Peyer's patch (tissue), 4 donors: ENCODE measurements at places on chromosomes 3 and 15. TPM values are rescaled to one million over a fixed set of nuclear protein-coding genes. Genes with fewer than 3 reads are reported as not detected.

DNA sequence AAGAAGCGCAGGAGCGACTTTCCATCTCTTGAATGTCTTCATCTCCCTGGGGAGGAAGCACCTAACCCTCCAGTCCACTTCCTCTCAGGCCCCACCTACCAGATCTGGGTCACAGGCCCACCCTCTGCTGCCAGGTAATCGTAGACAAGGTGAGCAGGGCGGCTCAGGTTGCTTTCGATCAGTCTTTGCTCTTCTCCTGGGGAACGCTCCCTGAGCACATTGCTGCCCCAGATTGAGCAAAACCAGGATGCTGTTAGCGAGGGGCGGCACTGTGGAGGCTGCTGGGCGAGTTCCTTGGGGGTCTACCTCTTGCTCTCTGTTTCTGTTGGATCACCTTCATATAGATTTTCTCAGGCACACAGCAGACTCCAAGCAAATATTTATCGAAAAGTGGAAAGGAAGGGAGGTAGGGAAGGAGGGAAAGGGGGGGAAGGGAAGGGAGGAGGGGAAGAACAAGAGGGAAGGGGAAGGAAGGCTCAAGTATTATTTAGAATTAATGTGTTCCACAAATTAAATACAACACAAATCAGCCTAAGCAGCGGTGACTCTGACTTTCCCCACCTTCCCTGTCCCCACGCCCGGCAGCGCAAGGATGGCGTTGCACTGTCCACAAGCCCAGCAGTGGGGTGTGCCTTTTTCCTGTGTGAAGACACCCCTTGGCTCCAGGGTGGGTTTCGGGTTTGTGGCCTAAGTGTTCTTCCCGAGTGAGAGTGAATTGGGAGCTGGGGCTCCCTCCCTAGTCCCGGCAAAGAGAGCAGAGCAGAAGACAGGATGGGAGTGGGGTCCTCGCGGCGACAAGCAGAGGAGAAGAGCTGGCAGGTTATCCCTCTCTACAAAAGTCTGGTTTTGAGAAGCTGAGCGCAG, 6.1 kb upstream of the PCSK6 start:
- no peaks in the 10 kb centered on the region for H3K36me3 ChIP-seq
- no peaks in the 10 kb centered on the region for H3K4me1 ChIP-seq
- H3K27me3 ChIP-seq, result no peaks in the 10 kb centered on the region
- H3K4me3 ChIP-seq, result no peak overlapping the region

The CACNA2D2 gene
- total RNA-seq, result 0.88 TPM

DNA sequence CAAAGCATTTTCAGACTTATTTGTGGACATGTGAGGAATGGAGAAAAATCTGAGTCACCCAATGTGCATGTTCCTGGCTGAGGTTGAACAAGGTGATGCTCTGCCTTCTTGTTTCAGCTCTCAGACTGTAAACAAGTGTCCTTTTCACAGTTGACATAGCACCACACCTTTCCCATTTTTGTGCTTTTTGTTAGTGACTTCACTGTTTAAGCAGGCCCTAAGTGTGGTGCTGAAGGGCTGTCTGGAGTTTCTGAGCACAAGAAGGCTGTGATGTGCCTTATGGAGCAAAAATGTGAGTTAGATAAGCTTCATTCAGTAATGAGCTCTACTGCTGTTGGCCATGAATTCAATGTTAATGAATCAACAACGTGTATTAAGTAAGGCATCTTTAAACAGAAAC, 20.4 kb downstream of the ABI3BP start:
- H3K36me3 ChIP-seq, result no peaks in the 10 kb centered on the region
- H3K4me1 ChIP-seq, result no peaks in the 10 kb centered on the region
- no peak for DNase-seq
- H3K4me3 ChIP-seq, result no peak overlapping the region

The GPX1 gene
- 104 TPM for total RNA-seq

GRCh38 chr3:55805169-55805568, 318.1 kb upstream of the WNT5A start:
- no peaks in the 10 kb centered on the region for H3K36me3 ChIP-seq
- H3K27me3 ChIP-seq, result no peaks in the 10 kb centered on the region
- H3K4me1 ChIP-seq, result no peaks in the 10 kb centered on the region
- no peak for DNase-seq

GRCh38 chr15:48463366-48463880, 132.2 kb downstream of the DUT start:
- no peak for DNase-seq
- no peaks in the 10 kb centered on the region for H3K27me3 ChIP-seq
- no peak overlapping the region for H3K27ac ChIP-seq
- H3K36me3 ChIP-seq, result no peaks in the 10 kb centered on the region
- H3K4me3 ChIP-seq, result no peak overlapping the region

GRCh38 chr3:138367911-138368310, 19.5 kb downstream of the MRAS start:
- H3K27ac ChIP-seq, result no peak overlapping the region
- H3K4me1 ChIP-seq, result no peaks in the 10 kb centered on the region
- DNase-seq, result no peak
- H3K36me3 ChIP-seq, result no peaks in the 10 kb centered on the region

DNA sequence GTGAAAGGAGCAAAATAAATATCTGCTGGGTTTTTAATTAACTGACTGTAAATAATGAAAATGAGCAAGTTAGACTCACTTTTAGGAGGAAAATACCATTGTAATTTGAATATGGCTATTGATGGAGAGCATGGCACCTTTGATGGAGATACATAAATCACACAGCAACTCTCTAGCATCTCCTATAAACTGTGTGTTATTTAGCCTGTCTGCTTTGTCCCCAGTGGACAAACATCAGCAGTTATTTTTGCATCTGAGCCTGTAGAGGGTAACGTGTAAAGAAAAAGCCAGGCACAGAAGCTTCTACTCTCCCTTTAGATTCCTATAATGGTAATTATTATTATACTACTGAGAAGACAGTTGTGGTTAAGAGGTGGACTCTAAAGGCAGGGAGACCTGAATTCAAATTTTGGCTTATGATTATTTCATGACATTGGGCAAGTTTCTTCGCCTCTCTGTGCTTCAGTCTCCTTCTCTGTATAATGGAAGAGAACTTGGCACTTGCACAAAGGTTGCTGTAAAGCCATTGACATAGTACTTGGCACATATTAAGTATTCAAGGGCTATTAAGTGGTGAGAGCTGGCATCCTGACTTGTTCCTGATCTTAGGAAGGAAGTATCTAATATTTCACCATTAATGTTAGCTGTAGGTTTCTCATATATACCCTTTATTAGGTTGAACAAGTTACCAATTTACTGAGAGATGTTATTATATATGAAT, 289.5 kb upstream of the TRIM42 start:
- H3K4me1 ChIP-seq, result no peaks in the 10 kb centered on the region
- H3K4me3 ChIP-seq, result no peak overlapping the region

- no peak overlapping the region for H3K27ac ChIP-seq
- DNase-seq, result no peak
- H3K36me3 ChIP-seq, result no peaks in the 10 kb centered on the region
- H3K4me1 ChIP-seq, result no peaks in the 10 kb centered on the region
Observed at GRCh38 chr3:31002730-31003129, 108.3 kb upstream of the GADL1 start.

The AMOTL2 gene
- 20.3 TPM for total RNA-seq

DNA sequence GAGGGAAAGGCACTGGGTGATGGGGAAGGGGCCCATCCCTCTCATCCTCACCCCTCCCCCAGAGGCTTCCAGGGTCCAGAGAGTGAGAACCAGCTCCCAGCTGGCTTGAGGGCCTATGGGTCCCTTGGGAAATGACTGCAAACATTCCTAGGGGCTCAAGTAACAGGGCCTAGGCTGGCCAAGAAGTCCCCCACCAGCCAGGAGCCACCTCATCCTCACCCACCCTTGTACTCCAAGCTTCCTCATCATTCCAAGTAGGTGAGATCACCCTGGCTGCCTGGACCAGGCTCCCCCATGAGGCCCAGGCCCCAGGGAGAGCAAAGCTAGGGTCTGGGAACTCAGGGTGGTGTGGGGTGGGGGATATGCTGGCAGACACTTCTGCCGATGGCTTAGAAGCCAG, 14.8 kb downstream of the LOXL1 start:
- no peaks in the 10 kb centered on the region for H3K4me1 ChIP-seq
- H3K4me3 ChIP-seq, result no peak overlapping the region
- H3K27ac ChIP-seq, result peak overlapping the region; percentile 23
- no peaks in the 10 kb centered on the region for H3K27me3 ChIP-seq
- no peaks in the 10 kb centered on the region for H3K36me3 ChIP-seq

GRCh38 chr3:29606416-29606815, 325.5 kb downstream of the RBMS3 start:
- DNase-seq, result no peak
- no peaks in the 10 kb centered on the region for H3K4me1 ChIP-seq
- H3K36me3 ChIP-seq, result no peaks in the 10 kb centered on the region
- no peak overlapping the region for H3K4me3 ChIP-seq
- no peak overlapping the region for H3K27ac ChIP-seq

GRCh38 chr3:9779721-9780457, 10.1 kb upstream of the CAMK1 start:
- H3K4me3 ChIP-seq, result no peak overlapping the region
- no peaks in the 10 kb centered on the region for H3K36me3 ChIP-seq
- peak; percentile 67 for DNase-seq

GRCh38 chr3:51471775-51472652, 27.8 kb downstream of the DCAF1 start:
- no peaks in the 10 kb centered on the region for H3K4me1 ChIP-seq
- H3K27me3 ChIP-seq, result no peaks in the 10 kb centered on the region
- no peak overlapping the region for H3K27ac ChIP-seq
- peaks cover 47% of the 10 kb centered on the region for H3K36me3 ChIP-seq

DNA sequence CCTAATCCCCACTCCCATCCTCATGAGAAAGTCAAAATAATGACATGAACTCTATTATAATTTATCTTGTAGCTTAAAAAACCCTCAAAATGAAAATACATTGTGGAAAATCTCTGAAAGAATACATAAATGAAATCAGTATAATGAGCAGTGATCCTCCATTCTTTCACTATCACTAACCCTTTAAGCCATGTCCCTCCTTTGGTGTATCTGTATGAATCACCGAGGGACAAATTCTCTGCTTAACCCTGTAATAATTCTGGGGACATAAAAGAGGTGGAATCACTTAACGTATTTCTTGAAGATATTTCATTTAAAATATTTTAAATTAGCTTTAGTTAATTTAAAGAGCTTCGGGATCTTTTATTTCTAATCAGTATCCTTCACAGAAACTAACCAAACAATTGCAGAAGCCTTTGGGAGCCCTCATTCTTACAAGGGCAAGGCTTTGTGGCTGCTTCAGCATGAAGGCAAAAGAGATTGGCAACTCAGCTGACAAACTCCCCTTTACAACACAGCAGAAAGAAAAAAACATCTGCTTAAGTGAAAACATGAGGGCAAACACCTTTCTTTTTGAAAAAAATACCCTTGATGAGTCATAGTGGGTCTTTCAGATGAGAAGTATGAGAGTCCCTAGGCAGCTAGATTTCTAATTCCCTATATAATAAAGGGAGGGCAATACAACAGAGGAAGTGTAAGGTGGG, 44.0 kb upstream of the ALCAM start:
- no peaks in the 10 kb centered on the region for H3K4me1 ChIP-seq
- no peak for DNase-seq
- H3K4me3 ChIP-seq, result no peak overlapping the region
- H3K27ac ChIP-seq, result no peak overlapping the region
- H3K36me3 ChIP-seq, result no peaks in the 10 kb centered on the region

- H3K27me3 ChIP-seq, result no peaks in the 10 kb centered on the region
- no peak for DNase-seq
- H3K36me3 ChIP-seq, result no peaks in the 10 kb centered on the region
- H3K27ac ChIP-seq, result no peak overlapping the region
- H3K4me1 ChIP-seq, result no peaks in the 10 kb centered on the region
Observed at GRCh38 chr3:24596626-24597025, 102.0 kb upstream of the THRB start.

DNA sequence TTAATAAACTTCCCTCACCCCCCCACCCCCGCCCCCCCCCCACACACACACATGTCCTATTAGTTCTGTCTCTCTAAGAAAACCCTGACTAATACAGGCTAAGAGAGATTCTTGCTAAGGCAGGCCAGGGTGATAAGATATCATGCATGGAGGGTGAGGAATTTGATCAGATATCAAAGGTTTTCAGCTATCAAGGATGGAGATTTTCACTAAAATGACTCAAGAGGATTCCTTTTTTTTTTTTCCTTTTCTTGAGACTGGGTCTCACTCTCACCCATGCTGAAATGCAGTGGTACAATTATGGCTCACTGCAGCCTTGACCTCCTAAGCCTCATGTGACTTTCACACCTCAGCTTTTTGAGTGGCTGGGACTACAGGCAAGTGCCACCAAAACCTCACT, 14.9 kb upstream of the SENP7 start:
- no peaks in the 10 kb centered on the region for H3K36me3 ChIP-seq
- no peak for DNase-seq
- no peak overlapping the region for H3K4me3 ChIP-seq
- H3K27me3 ChIP-seq, result no peaks in the 10 kb centered on the region

DNA sequence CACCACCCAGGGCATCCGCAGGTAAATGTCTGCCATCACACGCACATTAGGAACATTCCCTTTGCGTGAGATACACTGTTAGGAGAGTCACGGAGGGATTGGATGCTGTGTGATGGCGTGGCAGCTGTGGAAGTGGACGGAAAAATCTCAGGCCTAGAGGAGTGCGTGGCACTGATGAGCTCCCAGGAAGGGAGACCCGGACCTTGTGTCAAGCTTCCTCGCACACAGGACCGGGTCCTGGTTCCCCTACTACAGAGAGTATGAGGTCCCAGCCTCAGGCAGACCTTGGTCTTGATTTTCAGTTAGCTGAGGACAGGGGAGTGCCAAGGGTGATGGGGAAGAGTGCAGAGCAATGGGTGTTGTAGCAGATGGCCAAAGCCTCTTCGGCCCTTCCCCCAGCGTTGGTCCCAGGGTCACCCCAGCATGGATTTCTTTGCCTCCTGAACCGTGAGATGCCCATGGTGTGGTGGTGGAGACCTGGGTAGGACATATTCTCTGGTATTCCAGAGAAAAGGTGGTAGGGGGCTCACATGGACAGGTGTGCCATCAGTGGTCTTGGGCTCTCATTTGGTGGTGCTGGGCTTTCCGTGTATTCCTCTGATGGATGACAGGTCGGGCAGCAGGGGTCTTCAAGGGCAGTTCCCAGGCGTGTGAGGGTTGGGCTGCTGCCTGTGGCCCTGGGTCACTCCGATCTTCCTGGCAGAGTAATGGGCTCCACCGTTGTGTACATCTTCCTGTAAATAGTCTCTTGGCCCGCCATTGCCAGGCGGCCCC, 105.1 kb downstream of the SNRPN start:
- H3K27me3 ChIP-seq, result no peaks in the 10 kb centered on the region
- DNase-seq, result peak; percentile 14
- no peaks in the 10 kb centered on the region for H3K4me1 ChIP-seq
- H3K36me3 ChIP-seq, result no peaks in the 10 kb centered on the region
- no peak overlapping the region for H3K27ac ChIP-seq

DNA sequence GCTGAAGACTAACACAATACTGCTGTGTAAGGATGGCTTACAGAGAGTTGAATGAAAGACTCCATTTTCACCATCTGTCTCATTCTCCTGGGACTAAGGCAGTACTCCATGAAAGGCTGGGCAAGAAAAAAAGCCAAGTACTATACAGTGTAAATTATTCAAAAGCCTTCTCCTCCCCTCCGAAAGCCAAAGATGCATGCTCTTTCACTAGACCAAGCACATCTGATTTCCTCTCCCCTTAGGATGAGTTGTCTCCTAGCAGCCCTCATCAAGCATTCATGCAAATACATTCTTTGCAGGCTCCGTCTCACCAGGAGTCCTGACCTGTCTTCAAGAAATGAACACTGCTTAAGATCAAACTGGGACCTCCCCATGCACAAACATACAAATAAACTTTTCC, 133.5 kb upstream of the THBS1 start:
- no peak for DNase-seq
- H3K27ac ChIP-seq, result no peak overlapping the region
- no peaks in the 10 kb centered on the region for H3K27me3 ChIP-seq
- no peaks in the 10 kb centered on the region for H3K36me3 ChIP-seq
